ENCODE measurements at places on chromosomes 12 and 14.

- no peak for DNase-seq
Observed at GRCh38 chr12:86634456-86635410, 378.5 kb upstream of the MGAT4C start.

DNA sequence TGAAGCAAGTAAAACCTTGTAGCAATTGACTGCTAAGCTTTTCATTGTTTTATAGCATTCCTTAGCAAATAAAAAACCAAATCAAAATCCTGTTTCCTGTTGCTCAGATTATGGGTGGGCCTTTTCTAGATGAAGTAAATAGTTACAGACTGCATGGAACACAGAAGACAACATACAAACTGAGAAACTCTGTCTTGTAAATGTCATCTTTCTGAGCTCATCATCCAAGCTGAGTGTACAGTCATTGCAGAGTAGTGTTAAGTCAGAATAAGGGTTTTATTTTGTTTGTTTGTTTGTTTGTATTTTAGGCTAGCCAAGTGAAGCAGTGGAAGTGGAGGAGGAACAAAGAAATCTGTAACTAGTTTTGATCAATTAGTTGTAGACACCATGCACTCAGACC is 24.4 kb upstream of the BTG1 start:
- no peak for DNase-seq

DNA sequence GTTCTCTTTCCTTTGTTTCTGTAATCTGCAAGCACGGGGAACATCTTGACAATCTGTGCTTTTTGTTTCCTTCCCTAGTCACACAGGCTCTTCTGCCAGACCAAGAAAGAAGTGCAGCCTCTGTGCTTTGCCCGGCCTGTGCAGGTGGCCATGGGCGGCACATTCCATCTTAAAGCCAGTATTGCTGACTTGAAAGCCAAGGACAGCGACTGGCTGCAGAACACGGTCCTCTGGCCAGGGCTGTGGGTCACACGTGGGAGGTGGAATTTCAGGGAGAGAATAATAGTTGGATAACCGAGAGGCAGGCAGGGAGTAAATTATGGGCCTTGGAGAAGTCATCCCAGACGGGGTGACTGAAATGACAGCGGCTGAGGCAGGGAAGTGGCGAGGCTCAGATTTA is 24.8 kb downstream of the FNTB start:
- DNase-seq = no peak

- DNase-seq = peak; percentile 75
Observed at GRCh38 chr12:58540480-58541299, 379.6 kb downstream of the LRIG3 start.

DNA sequence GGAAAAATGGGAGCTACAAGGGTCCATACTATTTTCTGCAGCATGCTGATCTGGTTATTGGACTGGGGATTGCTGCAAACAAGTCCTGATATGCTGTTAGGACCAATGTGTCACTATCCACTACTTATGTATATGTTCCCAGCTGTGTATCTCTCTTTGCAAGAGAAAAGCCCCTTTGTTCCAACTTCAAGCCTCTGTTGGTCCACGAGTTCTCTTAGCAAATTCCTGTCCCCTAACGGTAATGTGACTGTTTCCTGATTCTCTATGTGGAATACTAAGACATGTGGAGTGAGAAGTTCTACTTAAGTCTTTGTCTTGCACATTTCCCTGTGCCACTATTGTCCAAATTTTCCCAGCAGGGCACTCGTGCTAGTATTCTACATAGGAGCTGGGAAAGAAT is 557.7 kb downstream of the FSCB start:
- DNase-seq = no peak

DNA sequence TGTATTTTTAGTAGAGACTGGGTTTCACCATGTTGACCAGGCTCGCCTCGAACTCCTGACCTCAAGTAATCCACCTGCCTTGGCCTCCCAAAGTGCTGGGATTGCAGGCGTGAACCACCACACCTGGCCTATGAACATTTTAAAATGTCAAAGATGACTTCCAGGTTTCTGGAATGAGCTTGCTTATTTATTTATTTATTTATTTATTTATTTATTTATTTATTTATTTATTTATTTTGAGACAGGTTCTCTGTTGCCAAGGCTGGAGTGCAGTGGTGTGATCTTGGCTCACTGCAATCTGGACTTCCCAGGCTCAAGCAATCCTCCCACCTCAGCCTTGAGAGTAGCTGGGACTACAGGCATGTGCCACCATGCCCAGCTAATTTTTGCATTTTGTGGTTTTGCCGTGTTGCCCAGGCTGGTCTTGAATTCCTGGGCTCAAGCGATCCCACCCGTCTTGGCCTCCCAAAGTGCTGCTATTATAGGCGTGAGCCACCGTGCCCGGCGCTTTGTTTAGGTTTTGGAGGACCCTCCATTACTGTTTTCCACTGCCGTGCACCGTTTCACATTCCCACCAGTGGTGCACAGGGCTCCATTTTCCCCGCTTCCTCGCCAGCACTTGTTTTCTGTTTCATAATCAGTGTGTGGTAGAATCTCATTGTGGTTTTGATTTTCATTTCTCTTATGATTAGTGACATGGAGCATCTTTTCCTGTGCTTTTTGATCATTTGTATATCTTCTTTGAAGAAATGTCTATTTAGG is 6.4 kb upstream of the CFAP251 start:
- DNase-seq = no peak

DNA sequence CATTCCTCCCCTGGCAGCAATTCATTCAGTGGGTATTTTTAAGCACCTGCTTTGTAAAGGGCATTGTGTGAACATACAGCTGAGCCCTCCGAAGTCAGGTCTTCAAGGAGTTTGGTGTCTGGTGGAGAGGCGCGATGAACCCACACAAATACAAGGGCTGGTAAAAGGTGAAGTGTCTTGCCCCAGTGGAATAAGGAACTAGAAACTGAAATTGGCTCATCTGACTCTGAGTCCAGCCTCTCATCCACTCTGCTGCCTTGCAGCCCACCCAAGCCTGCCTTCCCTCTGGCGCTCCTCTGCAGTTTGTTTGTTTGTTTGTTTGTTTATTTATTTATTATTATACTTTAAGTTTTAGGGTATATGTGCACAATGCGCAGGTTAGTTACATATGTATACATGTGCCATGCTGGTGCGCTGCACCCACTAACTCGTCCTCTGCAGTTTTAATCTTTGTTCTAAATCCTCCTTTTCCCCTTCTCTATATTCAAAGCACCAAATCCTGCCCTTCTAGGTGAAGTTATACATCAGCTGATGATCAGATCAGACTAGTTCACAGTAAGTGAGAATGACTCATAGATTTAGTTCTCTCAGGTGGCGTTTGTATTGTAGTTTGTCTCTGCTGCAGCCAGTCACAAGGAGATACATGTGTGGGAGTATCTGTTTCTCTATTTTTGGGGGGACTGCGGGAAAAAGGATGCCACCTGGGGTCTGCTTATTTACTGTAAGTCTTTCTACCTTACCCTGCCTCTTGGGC is 394.5 kb downstream of the APAF1 start:
- no peak for DNase-seq

- no peak for DNase-seq
Observed at GRCh38 chr12:130126023-130126432, 36.2 kb upstream of the FZD10 start.

DNA sequence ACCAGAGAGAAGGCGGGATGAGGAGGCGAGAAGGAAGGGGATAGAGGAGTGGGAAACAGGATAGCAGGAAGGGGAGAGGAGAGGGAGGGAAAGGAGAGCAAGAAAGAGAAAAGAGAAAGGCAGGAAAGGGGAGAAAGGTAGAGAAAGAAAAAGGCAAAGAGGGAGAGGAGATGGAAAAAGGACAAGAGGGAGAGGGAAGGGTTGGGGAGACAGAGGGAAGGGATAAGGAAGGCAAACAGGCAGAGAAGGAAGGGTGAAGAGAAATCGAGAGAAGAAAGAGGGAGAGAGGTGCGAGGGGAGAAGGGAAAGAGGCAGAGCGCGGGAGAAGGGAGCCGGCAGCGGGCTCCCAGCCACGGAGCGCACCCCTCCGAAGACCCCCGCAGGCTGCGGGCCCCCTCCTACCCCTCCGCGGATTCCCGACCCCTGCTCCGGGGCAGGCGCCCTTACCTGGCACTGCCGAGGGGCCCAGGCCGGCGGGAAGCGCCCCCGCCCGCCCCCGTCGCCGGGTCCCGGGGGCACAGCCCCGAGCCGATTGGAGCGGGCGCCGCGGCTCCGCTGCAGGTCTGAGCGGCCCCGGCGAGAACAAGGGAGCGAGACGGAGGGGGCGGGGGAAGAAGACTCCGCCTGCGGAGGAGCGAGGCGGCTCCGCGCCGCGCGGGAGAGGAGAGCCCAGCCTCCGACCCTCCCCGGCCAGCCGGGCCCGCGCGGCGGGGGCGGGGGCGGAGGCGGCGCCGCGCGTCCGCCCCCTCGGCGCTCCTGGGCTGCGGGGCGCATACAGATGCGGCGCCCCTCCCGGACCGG is at the start of gene CDH24:
Gene CDH24, minus strand, starts transcription at position 565 of the 801 bp plus-strand sequence. CDS start 1,787 bp downstream, outside the sequence.
- peak; percentile 71 for DNase-seq

- DNase-seq = peak; percentile 53
Observed at GRCh38 chr12:110689281-110690126, 589 bp upstream of the HVCN1 start.

DNA sequence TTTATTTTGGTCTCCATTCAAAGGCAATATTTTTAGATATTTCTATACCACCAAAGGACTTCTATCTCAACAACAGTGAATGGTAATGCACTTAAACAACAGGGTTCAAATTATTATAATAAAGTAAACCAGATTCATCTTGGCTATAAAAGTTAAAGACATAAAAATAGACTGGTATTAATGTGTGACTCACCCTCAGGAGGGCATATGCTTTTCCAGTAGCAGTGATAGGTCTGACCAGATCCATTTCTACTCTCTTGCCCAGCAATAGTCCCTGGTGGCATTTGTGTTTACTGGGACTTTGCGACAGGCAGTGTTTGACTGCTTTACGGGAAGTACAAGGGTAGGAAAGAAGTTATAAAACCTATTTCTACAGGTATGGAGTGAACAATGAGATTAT is 353.2 kb upstream of the ATP2B1 start:
- DNase-seq = no peak

DNA sequence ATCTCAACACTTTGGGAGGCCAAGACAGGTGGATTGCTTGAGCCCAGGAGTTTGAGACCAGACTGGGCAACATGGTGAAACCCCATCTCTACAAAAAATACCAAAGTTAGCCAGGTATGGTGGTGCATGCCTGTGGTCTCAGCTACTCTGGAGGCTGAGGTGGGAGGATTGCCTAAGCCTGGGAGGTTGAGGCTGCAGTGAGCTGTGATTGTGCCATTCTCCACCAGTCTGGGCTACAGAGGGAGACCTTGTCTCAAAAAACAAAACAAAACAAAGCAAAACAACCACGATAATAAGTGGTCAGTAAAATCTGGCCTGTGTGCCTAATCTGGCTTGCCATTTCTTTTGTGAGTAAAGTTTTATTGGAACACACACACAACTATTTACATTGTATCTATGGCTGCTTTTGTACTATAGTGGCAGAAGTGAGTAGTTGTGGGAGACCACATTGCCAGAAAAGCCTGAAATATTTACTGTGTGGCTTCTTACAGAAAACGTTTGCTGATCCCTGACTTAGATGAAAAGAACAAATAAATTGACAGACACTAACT is 19.4 kb upstream of the KLRG1 start:
- no peak for DNase-seq

- no peak for DNase-seq
Observed at GRCh38 chr12:74170645-74171477, 366.8 kb upstream of the ATXN7L3B start.

- no peak for DNase-seq
Observed at GRCh38 chr14:104226421-104227383, 88.3 kb downstream of the KIF26A start.
